ENCODE measurements at places on chromosomes 12 and 14. TPM values are rescaled to one million over a fixed set of nuclear protein-coding genes. Genes with fewer than 3 reads are reported as not detected.
A peak's percentile ranks its signal among the peaks of the same experiment; 100 is the strongest.

DNA sequence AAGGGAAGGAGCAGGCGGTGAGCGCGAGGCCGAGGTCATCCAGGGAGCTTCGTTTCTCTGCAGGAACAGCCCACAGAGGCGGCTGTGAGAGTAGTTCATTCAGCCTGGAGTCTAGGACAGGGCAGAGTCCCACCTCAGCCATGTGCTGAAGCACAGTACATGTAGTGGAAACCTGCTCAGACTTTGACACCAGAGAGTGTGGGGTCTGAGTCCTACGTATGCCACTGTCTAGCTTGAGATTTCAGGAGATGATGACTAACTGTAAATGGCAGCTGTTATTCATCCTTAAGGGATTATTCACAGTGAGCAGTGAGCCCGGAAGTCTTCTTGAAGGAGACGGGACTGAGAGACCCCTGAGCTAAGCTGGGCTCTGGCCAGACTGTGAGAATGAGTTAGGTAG is 938 bp upstream of the SLC6A13 start:
- no peak overlapping the region for H3K27ac ChIP-seq
- H3K4me1 ChIP-seq = no peaks in the 10 kb centered on the region
- peak; percentile 10 for DNase-seq
- no peaks in the 10 kb centered on the region for H3K36me3 ChIP-seq
- H3K4me3 ChIP-seq = no peak overlapping the region

TPPP2 gene
- polyA plus RNA-seq = 0.16 TPM

DNA sequence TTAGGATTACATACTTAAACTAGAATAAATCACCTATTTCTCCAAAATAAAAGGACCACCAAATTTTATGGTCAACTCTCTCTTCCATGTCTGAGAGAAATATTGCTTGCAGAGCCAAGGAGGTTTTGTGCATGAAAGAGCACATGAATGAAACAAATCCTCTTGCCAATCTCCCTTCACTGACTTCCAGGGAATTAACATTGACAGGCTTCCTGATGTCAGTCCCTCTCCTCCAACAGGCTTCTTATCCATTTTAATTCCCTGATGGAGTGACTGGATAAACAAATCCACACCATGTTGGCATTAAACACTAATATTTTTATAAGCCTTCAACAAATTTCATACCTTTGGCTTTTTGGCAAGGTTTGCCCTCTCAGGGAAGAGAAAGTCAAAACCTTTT is 45.3 kb upstream of the CNTN1 start:
- H3K4me1 ChIP-seq = no peaks in the 10 kb centered on the region
- DNase-seq = no peak
- no peak overlapping the region for H3K27ac ChIP-seq
- no peaks in the 10 kb centered on the region for H3K36me3 ChIP-seq
- H3K27me3 ChIP-seq = no peaks in the 10 kb centered on the region

GRCh38 chr14:75310295-75311111 is 31.9 kb downstream of the FOS start:
- no peaks in the 10 kb centered on the region for H3K36me3 ChIP-seq
- H3K4me3 ChIP-seq = no peak overlapping the region

GRCh38 chr12:108253540-108253939 is 85.6 kb downstream of the CMKLR1 start:
- peaks cover 4% of the 10 kb centered on the region for H3K27me3 ChIP-seq
- H3K4me1 ChIP-seq = no peaks in the 10 kb centered on the region
- peak; percentile 8 for DNase-seq
- H3K36me3 ChIP-seq = no peaks in the 10 kb centered on the region

DNA sequence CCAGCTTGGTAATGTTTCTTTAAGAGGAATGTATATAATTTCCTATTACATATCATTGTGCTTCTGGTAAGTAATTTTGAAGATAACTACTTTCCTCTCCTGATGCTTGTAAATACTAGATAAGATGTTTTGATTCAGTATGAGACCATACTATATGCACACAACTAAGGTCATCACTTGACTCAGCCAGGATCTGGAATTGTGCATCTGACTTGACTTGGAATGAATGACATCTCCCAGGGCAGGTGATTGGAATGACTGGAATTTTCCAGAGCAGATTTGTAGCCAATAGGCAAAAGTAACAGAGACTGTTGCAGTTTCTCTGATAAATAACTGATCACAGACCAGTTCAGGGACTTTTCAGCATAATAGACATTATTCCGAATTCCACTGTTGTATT is 11.1 kb downstream of the BEST3 start:
- no peaks in the 10 kb centered on the region for H3K27me3 ChIP-seq
- H3K4me3 ChIP-seq = no peak overlapping the region
- no peak overlapping the region for H3K27ac ChIP-seq
- peaks cover 11% of the 10 kb centered on the region for H3K4me1 ChIP-seq
- no peak for DNase-seq
- no peaks in the 10 kb centered on the region for H3K36me3 ChIP-seq

DNA sequence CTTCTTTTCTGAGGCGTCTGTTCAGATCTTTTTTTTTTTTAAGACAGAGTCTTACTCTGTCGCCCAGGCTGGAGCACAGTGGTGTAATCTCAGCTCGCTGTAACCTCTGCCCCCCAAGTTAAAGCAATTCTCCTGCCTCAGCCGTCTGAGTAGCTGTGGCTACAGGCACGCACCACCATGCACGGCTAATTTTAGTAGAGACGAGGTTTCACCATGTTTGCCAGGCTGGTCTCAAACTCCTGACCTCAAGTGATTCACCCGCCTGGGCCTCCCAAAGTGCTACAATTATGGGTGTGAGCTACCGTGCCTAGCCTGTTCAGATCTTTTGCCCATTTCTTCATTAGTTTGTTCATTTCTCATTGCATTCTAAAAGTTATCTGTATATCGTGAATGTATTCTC is 55.1 kb upstream of the DBX2 start:
- no peak overlapping the region for H3K4me3 ChIP-seq
- no peaks in the 10 kb centered on the region for H3K36me3 ChIP-seq
- no peaks in the 10 kb centered on the region for H3K27me3 ChIP-seq
- H3K4me1 ChIP-seq = no peaks in the 10 kb centered on the region
- no peak overlapping the region for H3K27ac ChIP-seq

All from large intestine (tissue), 12 donors.